ENCODE measurements at places on chromosomes 7 and 10. TPM values are rescaled to one million over a fixed set of nuclear protein-coding genes. Genes with fewer than 3 reads are reported as not detected.

- DNase-seq: no peak
Observed at GRCh38 chr10:47051741-47052238, 140.6 kb downstream of the PTPN20 start.

VIPR2 gene
- 0.05 TPM for total RNA-seq

GRCh38 chr10:21449288-21449966 lies 76.1 kb downstream of the SKIDA1 start:
- DNase-seq: no peak

LHPP gene
- total RNA-seq: 15.9 TPM

VWA2 gene
- total RNA-seq: 0.25 TPM

SOSTDC1 gene
- not detected for total RNA-seq

DNA sequence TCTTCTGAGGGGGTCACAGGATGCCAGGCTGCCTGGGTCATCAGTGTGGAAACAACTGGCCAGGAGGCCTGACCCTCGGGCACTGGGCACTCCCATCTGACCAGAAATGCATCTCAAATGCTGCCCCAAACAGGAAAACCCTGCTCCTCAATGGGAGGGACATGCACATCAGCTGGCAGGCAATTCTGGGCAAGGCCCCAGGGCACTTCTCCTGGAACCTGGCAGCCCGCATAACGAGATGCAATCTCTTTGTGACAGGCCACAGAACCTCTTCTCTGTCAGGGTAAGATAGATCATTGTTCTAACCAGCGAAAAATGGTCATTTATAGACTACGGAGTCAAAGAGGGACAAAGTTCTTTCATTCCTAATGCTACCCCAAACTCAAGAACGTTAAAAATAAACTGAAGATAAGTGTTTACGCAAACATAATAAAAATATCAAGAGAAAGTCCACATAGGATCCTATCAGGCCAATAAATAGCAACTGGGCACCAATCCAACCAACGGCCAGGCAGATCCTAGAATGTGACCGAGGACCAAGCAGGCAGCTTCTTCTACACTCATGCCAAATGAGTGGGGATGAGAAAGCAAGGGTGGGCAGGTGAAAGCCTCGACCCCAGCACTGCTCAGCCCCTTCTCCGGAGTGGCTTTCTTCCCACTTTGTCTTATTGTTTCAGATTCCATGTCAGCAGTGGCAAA lies 212.3 kb downstream of the TCERG1L start:
- DNase-seq: no peak

- DNase-seq: no peak
Observed at GRCh38 chr7:124790645-124791044, 25.1 kb upstream of the GPR37 start.

GRCh38 chr7:107667341-107667740 lies 6.7 kb downstream of the SLC26A4 start:
- no peak for DNase-seq

C7orf57 gene
- total RNA-seq: not detected

DNA sequence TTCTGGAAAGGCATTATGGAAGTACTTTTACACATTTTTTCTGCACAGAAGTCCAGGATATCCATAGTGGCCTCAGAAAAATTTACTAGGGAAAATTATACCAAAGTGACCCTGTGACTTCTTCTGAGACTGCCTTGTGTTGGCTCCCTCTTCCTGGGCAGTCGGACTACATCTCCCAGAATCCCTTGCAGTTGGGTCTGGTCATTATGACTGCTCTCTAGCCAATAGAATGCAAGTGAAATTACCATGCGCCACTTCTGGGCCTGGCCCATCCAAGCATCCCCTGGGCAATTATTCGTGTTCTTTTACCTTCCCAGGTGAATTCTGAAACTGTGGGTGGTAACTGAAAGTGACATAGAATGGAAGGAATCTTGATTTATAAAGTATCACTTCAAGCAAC lies 430.9 kb downstream of the ACTR3B start:
- no peak for DNase-seq

UBE2D1 gene
- total RNA-seq: 6.7 TPM

- DNase-seq: no peak
Observed at GRCh38 chr7:32204361-32205018, 134.3 kb upstream of the PDE1C start.

DNA sequence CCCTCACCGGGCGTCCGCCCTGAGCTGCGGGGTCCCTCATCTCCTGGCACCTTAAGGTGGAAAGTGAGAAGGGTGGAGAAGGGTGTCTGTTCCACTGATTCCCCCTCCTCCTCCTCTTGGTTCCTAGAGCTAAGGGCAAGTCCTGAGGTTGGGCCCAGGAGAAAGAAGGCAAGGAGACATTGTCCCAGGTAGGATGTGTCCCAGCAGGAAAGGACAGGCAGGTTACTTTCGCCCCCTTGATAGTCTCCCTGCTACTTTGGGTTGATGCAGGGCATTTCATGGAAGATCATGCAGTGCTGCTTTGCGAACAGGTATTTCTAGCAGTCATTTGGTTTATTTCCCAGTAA lies 582 bp downstream of the STEAP2 start:
- no peak for DNase-seq

DNA sequence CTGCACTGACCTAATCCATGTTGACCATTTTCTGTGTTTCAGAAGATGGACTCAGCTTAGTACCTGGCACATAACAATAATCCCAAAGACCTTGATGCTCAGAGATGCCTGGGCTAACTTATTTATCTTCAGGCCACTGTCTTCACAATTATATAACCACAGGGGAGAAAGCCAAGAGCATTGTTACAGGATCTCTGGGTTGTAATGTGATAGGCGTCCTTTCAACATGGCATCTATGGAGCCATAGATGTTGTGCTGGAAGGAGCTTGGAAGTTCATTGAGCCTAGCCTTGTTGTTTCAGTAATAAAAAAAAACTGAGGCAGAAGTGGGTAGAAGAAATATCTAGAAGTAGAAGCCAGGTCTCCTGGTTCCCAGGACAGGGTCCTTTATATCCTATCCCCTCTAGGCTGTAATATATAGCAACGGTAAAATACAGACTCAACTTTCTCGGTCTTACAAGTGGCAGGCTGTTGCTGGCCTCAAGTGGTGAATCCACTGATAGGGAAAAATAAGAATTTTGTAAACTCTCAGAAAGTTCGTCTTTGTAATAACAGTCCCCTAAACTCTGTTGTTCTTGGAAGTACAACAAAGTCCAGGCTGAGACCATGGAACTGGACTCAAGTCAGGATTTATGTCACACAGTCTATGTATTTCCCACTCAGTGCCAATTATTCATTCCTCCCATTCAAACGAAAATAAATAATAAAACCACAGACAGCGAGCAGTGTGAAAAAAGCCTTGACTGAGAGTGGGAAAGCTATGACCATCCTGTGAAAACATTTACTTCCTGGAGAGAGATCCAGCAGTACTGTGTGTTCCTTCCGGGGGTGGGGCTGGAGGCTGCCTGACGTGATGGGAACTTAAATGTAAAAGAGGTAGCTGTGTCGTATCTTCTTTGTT lies 277.6 kb downstream of the REEP3 start:
- DNase-seq: no peak

DNA sequence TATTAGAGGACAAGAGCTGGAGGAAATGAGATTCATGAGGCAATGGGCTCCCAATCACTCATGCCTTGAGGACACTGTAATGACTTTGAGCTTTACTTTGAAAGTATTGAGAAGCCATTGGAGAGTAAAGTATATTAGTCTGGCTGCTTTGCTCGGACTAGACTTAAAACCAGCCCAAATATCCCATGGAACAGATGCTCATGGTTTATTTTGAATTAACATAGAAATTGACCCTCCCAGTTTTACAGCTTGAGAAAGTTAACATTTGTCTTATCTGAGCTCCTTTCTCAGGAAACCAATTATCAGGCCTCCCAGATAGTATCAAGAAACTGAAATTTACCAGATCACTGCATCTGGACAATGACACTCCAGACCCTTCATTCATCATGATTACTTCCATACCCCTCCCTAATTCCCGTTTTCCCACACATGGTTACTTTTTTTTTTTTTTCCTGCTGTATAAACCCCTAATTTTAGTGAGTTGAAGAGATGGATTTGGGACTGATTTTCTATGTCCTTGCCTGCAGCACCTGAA lies 270.8 kb upstream of the SMIM30 start:
- no peak for DNase-seq

DNA sequence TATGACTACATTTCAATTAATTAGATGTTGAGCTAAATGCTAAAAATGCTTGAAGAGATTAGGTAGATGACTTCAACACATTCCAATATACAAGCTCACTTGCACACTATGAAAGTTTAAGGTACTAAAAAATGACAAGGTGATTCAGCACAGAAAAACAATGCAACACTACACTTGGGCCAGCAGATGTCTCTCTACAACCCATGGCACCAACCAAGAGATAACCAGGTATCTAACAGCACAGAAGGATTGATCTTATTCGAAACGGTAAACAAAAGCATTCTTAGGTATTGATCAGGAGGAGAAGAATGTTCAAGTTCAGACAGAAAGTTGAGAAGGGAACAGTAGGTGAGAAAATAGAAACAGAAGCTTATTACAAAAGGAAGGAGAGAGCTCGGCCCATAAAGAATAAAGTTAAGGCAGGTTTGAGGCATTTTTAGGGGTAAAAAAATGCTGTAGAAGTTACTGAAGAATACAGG lies 248.2 kb upstream of the KLF14 start:
- no peak for DNase-seq

ACHE gene
- 17.6 TPM for total RNA-seq
